Lower leg skin (tissue), 4 donors: ENCODE measurements at places on chromosomes 3 and 15. TPM values are rescaled to one million over a fixed set of nuclear protein-coding genes. Genes with fewer than 3 reads are reported as not detected.

DNA sequence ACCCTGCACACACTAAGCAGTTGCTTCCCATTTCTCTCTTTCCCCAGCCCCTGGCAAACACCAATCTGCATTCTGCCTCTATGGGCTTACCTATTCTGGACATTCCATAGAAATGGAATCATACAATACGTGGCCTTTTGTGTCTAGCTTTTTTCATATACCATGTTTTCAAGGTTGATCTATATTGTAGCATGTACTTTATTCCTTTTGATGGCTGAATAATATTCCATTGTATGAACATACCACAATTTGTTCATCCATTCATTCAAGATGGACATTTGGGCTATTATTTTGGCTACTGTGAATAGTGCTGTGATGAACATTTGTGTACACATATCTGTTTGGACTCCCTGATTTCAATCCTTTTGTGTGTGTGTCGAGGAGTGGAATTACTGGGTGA, 18.1 kb upstream of the ADAMTS9 start:
- DNase-seq: no peak

- no peak for DNase-seq
Observed at GRCh38 chr15:43270676-43271306, 4.1 kb upstream of the TGM5 start.

- no peak for DNase-seq
Observed at GRCh38 chr3:82496890-82497560, 735.6 kb upstream of the GBE1 start.

DNA sequence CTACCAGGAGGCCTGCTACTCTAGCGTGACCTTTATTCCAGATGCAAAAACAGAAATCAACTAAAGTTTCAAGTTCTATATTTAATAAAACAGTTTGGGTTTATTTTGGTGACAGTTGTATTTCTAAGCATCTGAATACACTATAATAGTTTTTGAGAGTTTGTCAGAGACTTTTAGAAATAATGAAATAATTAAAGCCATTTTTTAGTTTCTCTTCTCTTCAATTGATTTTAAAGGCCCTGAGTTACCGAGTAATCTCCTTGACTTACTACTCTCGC, 523.4 kb downstream of the CADM2 start:
- no peak for DNase-seq

DNA sequence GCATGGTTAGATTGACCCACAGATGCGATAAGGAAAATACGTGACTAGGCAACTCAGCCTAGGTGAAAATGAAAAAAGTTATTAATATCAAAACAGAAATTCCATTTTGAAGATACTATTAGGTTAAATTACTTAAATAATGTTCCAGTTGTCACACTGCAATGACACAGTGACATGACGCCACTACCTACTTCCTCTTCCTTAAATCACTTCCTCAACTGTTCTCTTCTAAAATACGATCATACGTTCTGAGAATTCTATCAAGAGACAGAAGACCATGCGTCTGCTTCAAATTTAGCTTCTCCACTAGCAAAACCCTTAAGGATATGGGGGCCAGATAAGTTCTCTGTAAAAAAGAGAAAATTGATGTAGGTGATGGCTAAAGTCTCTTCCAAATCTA, 18.2 kb downstream of the CMTM6 start:
- DNase-seq: no peak

Gene NIT2
- total RNA-seq: 36.1 TPM

Gene TRIM42
- total RNA-seq: not detected

DNA sequence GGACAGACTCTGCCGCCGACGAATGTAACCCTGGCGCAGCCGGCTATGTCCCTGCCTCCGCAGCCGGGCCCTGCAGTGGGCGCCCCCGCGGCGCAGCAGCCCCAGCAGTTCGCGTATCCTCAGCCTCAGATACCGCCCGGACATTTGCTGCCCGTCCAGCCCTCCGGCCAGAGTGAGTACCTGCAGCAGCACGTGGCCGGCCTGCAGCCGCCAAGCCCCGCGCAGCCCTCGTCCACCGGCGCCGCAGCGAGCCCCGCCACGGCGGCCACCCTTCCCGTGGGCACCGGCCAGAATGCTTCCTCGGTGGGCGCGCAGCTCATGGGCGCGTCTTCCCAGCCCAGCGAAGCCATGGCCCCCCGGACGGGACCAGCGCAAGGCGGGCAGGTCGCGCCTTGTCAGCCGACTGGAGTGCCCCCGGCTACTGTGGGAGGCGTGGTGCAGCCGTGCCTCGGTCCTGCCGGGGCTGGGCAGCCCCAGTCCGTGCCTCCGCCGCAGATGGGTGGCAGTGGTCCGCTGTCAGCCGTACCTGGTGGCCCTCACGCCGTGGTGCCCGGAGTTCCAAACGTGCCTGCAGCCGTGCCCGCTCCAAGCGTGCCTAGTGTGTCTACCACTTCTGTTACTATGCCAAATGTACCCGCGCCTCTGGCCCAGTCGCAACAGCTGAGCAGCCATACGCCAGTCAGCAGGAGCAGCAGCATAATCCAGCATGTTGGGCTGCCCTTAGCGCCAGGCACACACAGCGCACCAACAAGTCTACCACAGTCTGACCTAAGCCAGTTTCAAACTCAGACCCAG, 2.4 kb downstream of the TSC22D2 start:
- DNase-seq: peak; percentile 29

- DNase-seq: no peak
Observed at GRCh38 chr3:179464323-179465092, 13.2 kb upstream of the GNB4 start.

- no peak for DNase-seq
Observed at GRCh38 chr3:57764794-57765193, 8.7 kb downstream of the SLMAP start.

- DNase-seq: no peak
Observed at GRCh38 chr3:122535964-122536631, 21.4 kb upstream of the KPNA1 start.

DNA sequence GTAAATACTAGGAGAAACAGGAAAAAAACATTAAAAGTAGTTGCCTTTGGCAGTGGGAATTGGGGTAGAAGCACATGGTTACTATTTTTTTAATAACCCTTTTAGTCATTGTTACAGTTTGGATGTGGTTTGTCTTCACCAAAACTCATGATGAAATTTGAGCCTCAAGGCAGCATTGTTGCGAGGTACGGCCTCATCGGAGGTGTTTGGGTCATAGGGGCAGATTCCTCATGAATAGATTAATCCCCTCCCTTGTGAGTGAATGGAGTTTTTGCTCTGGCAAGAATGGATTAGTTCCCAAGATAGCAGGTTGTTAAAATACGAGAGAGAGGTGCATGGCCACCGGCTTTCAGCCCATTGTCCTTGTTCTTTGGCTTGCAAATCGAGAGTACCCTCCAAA, 92.6 kb downstream of the LEKR1 start:
- DNase-seq: no peak

Gene ARMC8
- 58.0 TPM for total RNA-seq

DNA sequence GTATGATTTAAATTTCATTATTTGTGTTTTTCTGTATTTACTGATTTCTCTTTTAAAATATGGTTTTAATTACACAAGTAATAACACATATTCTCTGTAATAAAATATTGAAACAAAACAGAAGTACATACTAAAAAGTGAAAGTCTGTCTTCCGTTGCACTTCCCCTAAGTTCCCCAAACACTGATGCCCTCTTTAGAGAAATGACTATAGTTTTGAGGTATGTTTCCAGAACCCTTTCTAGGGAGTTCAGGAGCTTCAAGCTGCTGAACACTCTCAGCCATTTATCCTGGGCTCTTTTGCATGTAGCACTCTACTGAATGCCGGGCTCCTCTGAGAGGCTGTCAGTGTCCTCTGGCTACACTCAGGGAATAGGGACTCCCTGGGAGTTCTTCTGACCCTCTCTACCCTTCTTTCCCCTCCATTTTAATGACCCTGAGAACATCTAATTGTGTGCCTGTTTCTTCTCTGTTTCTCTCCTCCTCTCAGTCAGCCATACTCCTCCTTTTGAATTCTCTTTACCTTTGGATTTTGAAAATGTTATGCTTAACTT, 60.4 kb upstream of the KCNAB1 start:
- DNase-seq: no peak

DNA sequence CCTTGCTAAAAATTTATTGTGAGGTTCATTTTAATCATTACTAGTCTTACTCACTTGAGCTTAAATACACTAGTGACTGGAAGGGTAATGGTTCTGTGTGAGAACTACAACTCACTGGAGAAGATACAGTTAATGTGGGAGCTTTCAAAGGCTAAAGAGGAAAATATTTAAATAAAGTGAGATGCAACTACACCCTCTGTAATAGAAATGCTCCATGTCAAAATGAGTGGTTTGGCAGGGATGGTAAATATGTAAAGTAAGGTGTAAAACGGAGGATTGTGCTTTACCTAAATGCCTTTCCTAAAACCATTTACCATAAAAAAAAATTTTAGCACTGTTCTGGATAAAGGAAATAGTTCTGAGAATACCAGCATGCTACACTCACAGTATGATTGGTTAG, 15.3 kb downstream of the LRRC57 start:
- no peak for DNase-seq

GRCh38 chr3:197545101-197545500, 10.7 kb downstream of the BDH1 start:
- no peak for DNase-seq

- no peak for DNase-seq
Observed at GRCh38 chr3:156685198-156685597, 10.8 kb downstream of the TIPARP start.

DNA sequence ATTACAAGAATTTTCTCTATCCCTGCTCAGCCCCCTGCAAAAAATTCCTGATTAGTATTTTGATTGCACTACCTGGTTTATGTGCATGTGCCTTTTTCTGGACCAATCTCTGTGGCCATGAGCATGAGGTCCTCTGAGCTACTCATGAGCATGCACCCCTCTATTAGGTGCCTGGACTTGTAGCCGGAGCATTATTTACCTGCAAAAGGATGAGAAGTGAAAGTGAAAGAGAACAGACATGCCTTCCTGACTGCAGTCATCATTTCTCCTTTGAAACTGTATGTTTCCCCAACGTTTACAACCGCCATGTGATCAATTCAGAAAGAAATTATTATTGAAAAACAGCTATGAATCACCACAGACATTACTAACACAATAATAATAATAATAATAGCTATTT, 1008.8 kb downstream of the ROBO2 start:
- DNase-seq: no peak

Gene COLQ
- total RNA-seq: 1.4 TPM

DNA sequence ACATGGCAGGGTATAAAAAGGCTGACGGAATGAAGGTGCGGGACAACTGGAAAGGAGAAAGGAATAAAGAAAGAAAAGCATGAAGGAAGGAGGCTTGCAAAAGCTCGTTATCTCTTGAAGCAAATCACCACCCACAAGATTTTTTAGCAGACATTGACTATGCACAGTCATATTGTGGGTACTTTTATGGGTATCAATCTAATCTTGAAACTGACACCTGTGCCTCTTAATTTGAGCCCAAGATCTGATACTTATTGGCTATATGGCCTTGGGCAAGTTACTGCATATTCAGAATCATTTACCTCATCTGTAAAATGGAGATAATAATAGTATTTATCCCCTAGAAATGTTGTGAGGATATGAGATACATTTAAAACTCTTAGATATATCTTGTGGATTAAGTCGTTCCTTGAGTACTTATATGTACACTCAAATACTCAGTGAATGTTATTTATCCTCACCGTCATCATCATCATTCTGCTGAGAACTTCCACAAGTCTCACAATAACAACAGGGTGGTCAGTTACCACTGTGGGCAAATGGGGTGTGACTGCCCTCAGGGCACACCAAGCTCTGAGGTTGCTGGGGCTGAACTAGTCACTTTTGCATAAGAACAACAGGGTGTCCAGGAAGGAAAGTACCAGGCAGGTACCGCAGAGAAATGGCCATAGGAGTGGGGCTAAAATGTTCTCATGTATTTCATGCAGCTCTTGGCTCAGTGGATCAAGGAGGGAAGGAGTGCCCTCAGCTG, 266.1 kb downstream of the SLC9A9 start:
- no peak for DNase-seq

Gene UTS2B
- not detected for total RNA-seq

DNA sequence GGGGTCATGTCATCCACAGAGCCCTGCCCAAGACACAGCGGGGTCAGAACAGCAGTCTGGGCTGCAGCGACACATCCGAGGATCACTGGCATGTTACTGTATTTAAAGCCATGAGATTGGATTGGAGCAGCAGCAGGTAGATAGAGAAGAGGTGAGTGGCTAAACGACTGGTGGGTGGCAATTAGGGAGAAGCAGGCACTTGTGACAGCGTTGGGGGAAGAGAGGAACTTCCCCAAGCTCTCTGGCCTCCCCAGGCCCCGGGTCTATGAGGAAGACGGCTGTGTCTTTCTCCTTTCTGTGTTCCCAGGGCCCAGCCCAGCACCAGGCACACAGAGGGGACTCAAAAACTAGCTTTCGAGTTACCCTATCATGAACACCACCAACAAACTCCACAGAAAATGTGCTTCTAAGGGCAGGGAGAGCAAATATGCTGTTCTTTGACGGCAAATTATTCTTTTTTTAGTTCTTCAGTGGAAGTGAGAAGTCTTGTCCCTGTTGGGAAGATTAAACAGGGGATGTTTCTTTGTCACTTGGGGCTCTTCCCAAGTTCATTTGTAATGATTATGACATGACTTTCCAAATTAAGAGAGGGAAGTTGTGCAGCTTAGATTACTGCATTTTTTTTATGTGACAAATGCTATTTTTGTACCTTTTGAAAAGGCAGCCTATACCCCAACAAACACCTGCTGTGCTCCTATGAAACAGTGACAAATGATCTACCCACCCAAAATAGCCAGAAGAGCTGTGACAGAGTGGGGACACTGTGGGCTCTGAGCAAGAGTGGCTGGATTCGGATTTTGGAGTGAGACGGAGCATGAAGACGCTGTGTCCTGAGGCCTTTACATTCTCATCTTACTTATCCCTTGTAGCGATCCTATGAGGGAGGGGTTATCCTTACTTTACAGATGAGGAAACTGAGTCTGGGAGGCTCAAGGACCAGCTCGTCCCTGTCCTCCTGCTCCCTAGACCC, 7.2 kb upstream of the SYNM start:
- no peak for DNase-seq

DNA sequence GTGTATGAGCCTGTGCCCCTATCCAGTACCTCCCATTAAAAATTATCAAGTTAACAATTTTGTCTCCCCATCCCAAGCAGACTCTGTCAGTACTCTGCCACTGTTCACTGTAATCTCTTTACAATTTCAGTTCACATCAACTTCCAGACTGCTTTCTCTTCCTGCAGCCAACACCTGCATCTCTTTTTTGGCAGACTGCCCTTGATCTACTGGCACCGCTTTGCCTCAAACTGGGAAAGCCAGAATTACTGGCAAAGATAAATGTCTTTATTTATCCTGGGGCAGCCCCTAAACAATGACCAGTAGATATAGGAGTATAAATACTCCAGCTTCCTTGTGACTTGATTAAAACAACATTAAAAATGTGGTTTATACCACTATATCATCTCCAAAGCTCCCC, 494.1 kb downstream of the ZNF385D start:
- DNase-seq: no peak

Gene CSPG5
- total RNA-seq: 3.2 TPM

DNA sequence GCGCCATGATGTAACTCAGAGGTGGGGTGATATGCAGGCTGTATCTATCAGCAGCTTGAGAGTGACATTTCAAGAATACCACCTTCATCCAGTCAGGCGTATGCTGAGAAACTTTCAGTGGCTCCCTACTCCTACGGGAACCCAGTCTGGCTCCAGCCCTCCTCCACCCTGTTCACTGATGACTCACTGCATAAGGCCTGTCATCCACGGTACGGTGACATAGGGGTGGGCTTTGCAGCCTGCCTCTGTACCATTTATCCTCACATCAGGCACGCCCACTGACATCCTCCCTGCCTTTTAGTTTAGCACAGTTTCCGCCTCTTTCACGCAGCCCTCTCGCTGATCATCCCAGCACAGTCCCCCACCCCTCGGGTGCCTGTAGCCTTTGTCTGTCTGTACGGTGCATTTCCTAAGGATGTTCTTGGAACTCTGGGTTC, 11.7 kb downstream of the PXYLP1 start:
- peak; percentile 80 for DNase-seq

- no peak for DNase-seq
Observed at GRCh38 chr15:55977231-55977630, 16.2 kb downstream of the NEDD4 start.
